Midbrain (tissue), 1 donor: ENCODE measurements at places on chromosomes 12 and 14.
A peak's percentile ranks its signal among the peaks of the same experiment; 100 is the strongest.

GRCh38 chr14:22668417-22668816 lies 24.3 kb upstream of the OR6J1 start:
- no peak for DNase-seq

GRCh38 chr14:95240859-95241813 lies 78.6 kb downstream of the CLMN start:
- no peak for DNase-seq

GRCh38 chr14:99211410-99211809 lies 60.6 kb downstream of the BCL11B start:
- no peak for DNase-seq

DNA sequence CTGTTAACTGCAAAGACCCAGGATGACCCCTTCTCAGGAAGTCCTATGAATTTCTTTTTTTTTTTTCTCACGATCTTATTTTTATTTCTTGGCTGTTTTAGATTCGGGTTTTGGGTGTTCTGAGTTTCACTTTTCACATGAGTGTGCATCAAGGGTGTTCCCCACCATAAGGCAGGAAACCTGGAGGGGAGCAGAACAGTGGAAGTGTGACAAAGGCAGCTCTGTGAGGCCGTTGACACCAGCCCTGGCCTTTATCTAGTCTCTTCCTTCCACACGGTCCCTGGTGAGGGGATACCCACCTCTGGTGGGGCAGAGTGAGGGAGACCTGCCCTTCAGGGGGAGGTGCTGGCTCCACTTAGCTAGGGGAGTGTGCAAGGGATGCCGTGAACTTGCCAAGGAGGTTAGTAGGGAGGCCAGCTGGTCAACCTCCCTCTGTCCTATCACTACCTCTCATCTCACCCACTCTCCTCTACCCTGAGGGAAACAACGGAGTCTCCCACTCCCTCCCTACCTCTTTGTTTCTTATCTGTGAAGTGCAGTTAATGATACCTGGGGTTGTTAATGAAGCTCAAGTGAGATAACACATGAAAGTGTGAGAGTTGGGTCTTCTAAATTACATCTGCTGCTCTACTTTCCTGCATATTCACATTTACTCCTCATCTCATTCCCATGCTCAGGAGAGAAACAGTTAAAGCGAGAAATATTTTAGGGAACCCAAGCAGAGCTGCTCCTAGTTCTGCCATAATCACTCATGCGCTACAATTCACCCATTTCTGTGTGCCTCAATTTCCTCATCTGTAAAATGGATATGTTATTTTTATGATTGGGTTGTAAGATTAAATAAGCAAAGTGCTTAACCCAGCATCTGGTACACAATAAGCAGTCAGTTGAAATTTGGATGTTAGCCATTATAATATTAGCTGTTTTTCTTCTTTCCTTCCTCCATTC lies 4.4 kb upstream of the GALNT6 start:
- no peak for DNase-seq

DNA sequence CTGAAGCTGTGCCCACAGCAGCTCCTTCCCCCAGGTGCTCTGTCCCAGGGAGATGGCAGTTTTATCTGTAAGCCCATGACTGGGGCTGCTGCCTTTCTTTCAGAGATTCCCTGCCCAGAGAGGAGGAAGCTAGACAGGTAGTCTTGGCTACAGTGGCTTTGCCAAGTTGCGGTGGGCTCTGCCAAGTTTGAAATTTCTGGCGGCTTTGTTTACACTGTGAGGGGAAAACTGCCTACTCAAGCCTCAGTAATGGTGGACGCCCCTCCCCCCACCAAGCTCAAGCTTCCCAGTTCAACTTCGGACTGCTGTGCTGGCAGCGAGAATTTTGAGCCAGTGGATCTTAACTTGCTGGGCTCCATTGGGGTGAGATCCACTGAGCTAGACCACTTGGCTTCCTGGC lies 124.7 kb downstream of the MSRB3 start:
- peak; percentile 2 for DNase-seq

GRCh38 chr12:4535092-4535491 lies 3.6 kb upstream of the RAD51AP1 start:
- DNase-seq = no peak

GRCh38 chr14:21494902-21495762 lies 16.0 kb downstream of the METTL3 start:
- no peak for DNase-seq
